Activated CD4-positive, alpha-beta T cell treated with anti-CD3 and anti-CD28 coated beads, Interleukin-2, amount 50 U/mL, for 24 hours (primary cell): ENCODE measurements at places on chromosomes 3 and 15.

DNA sequence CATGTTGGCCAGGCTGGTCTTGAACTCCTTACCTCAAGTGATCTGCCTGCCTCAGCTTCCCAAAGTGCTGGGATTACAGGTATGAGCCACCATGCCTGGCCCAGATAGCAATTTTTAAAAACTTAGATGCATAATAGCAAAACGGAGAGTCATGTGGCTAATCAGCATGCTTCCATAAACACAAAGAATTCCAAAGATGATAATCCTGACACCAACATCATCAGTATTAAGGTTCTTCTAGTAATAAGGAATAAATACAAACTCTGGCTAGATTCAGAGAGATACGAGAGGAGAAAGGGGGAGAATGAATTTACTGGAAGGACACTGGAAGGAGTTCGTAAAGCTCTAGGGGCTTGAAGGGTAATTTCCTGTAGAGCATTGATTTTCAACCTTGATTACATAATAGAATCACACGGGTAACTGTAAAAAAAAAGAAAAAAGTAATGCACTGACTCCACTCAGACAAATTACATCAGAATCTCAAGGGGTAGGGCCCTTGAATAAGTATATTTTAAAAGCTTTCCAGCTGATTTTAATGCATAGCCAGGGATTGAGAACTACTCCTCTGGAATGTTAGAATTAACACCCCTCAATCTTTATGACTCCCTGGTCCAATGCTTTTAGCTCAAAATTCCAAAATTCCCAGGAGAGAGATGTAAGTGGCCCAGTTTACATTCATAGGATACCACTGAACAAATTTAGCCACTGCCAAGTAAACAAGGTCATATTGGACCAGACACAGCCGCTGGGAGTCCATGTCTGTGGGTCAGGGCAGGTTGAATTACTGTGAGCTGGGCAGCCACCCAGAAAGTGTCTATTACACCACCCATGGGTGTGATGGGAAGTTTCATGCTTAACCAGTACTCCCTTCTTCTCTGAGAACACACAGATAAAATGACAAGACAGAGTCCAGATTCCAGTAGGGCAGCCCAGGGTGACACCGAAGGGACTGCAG lies 243.9 kb downstream of the TBL1XR1 start:
- DNase-seq = no peak

GRCh38 chr15:59644756-59645155 lies 12.6 kb downstream of the GTF2A2 start:
- no peak for DNase-seq

- no peak for DNase-seq
Measured at GRCh38 chr3:73661265-73661664, 36.5 kb upstream of the PDZRN3 start.

GRCh38 chr3:127835993-127836882 lies 13.9 kb upstream of the MGLL start:
- no peak for DNase-seq

DNA sequence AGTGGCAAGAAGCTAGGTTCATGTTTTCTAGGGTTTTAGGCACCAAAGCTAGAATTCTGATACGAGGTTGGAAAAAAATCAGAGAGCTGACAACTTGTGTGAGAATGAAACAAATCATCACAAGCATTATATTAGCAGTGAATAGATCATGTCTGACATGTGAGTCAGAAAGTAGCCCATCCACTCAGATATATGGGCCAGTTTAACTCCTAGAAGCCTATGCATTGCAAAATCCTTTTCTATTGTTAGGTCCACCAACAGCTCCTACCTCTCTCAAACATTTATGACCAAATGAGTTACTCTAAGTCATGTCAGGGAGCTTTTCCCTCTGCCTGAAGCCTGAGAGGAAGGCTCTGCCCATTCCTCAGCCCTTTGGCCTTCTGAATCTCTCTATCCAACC lies 44.0 kb downstream of the KBTBD12 start:
- DNase-seq = no peak

DNA sequence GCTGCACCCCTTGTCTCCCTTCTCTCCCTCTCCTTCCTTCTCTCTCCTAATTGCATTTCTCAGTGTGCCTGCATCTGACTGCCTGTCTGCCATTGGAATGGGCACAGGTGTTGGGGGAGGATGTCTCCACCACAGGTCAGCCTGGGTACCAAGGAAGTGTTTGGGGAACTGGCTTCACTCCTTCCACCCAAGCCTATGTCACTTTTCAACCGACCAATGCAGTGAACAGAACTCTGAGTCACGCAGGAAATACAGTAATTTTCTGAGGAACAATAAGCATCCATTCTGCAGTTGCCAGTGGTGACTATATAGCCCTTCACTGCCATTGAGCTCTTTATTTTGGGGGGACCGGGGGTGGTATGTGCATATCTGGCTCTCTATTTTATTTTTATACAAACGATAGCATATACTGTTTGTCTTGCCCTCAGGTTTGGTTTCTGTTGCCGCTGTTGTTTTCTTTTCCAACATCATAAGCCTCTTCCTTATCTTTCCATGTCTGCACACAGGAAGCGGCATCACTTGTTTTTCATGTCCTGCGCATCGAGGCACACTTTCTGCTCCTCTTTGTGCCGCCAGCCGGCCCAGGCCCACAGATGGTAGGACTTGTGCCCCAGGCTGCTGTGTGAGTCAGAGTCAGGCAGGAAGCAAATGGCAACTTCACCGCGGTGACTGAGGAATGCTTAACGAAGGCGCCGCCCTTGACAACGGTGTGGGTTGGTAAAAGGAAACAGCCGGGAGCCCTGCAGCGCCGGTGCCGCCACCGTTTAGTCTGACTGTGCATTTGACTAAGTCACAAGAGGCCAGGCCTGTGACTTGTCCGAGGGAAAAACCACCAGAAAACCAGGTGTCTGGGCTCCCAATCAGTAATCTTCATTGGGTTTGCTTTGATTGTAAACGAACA lies 21.1 kb upstream of the CDCP1 start:
- peak; percentile 62 for DNase-seq

DNA sequence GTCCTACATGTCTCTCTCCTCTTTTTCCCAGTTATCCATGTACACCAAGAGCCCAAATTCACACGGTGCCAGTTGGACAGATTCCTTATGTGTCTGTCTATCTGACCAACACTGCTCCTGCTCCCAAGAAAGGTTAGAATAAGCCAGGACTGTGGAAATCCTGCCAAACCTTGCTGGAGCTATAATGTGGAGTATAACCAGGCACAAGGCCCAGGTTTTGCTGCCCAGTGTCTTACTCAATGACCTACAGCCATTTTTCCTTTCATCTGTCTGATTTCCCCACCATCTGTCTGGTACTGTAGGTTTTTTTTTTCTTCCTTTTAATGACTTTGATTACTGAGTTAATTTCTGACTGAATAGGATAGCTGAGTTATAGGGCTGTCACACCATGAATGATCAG lies 26.5 kb upstream of the MINDY4B start:
- no peak for DNase-seq

- DNase-seq = no peak
Measured at GRCh38 chr3:100647657-100648056, 38.3 kb downstream of the ADGRG7 start.

DNA sequence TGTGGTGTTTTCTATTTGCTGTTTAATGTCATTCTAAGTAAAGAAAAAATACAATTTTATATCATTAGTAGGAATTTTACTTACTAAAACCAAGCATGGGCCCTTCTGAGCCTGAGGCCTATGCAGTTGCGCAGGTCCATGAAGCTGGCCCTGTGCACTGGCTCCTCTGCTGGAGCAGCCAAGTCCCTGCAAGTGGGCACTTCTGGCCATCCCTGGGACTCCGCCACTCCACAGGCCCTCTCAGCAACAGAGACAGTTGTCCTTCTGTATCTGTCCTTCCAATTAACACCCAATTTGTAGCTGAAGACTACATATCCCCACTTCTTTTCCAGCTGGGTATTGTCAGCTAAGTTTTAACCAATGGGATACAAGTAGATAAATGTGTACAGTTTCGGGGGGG lies 49.9 kb upstream of the RYK start:
- no peak for DNase-seq

GRCh38 chr3:30315447-30315846 lies 291.0 kb upstream of the TGFBR2 start:
- DNase-seq = no peak

- no peak for DNase-seq
Measured at GRCh38 chr3:159548675-159549335, 439.8 kb upstream of the IL12A start.

GRCh38 chr3:79200456-79200855 lies 567.3 kb downstream of the ROBO1 start:
- DNase-seq = no peak

DNA sequence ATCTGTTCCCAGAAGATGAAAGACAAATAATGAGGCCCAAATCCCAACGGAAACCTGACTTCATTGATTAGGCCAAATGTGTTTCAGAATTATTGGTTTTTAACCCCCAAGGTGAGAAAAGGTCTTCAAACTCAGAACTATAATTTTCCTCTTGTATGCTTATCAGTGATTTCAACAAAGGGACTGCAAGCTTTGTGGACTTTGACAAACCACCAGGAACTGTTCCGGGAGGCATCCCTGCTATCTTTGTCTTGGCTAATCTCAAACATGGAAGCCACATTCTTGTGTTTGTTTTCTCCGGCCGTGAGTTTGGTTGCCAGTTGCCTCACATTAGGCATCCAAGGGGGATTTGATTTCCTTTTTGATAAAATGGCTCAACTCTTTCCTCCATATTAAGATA lies 19.5 kb downstream of the ARHGEF3 start:
- DNase-seq = no peak

DNA sequence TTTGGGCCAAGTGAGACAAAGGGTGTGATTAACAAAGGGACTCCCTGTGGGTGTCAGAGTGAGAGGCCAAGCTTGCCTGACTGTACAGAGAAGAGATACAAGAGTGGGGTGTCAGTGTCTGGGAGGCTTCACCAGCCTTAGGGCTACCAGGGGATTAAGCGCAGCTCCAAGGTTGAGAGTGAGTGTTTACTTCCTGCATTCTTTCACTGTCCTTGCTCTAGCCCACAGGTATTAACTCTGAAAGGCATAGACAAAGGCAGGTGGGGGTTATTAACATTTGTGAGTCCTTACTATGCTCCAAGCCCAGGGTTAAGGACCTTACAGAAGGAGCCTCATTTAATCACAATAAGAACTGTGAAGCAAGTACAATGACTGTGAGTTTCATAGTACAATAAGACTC lies 107.6 kb downstream of the IL20RB start:
- DNase-seq = no peak

DNA sequence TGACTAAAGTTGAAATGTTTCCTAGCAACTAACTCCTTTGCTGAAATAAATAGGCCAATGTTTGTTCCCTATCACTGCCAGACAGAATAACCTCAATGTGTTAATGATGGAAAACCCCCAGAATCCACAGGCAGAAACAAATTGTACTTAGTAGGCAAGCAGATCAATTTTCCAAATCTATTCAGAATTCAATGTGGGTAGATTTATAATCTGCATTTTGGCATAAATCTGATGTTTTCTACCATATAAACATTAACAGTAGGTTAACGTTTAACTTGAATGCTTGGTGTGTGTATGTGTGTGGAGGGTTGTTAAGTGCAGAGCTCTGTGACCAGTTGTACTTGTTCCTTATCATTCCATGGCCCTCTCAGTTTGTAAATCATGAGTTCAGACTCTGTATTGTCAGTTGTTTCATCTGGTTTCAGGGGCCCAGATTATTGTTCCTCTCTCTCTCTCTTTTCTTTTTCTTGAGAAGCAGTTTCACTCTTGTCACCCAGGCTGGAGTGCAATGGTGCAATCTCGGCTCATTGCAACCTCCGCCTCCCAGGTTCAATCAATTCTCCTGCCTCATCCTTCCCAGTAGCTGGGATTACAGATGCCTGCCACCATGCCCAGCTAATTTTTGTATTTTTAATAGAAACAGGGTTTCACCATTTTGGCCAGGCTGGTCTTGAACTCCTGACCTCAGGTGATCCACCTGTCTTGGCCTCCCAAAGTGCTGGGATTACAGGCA lies 32.8 kb downstream of the PLSCR1 start:
- no peak for DNase-seq
